ENCODE measurements at places on chromosomes 11 and 22.

DNA sequence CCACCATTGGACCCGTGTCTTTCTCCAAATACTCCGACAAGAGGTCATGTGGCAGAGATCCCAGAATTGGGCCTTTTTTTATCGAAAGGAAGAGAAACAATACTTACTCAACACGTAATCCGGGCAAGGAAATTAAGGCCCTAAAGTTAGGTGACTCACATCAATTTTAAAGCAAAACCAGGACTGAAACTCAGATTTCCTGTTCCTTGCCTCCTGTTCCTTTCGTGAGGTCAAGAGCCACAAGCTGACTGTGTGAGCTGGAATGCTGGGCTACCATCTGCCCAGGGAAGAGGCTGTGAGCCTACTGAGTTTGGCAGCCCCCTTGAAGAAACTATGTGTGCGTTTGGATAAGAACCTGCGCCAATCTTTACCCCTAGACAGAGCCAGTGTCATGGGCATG, 27.1 kb upstream of the MRGPRX2 start:
- DNase-seq: no peak

DNA sequence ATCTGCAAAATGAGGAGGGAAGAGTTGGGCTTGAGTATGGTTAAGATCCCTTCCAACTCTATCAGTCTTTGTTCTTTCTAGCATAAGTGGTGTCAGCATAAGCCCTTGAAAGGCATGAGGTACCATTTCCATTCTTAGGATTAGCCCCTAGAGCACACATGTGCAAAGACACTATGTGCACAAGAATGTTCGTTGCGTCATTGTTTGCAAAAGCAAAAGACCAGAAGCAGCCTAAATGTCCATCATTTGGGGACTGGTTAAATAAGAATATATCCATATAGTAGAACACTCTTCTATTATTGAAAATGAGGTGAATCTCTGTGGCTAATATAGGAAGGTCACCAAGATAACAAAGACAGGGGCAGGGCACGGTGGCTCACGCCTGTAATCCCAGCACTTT, 10.0 kb upstream of the KCTD14 start:
- DNase-seq: no peak

DNA sequence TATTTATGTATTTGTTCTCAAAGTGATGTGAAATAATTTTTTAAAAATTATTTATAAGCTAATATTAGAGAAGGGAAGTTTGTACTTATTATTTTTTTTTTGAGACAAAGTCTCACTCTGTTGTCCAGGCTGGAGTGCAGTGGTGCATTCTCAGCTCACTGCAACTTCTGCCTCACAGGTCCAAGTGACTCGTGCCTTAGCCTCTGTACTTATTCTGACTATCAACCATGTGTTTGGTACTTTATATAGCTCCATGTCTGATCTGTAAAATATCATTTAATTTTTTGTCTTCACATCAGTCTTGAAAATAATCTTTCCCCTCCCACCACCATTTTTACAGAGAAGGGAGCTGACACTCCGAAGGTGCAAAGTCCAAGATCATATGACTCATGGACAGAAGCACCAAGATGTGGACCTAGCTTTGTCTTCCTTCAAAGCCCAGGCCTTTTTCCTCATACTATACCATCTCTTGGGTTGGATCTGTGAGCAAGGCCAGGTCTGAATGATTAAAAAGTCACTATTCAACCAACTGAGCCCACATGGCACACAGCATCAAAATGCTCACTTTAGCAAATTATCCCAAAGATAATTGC, 32.4 kb upstream of the EED start:
- no peak for DNase-seq

- DNase-seq: peak; percentile 10
These were observed 42.4 kb downstream of the KCNJ4 start for GRCh38 chr22:38412435-38413084.

- no peak for DNase-seq
These were observed 941.7 kb downstream of the NTM start for GRCh38 chr11:132312161-132312560.

GRCh38 chr11:34745195-34745594, 124.3 kb downstream of the EHF start:
- DNase-seq: no peak

- peak; percentile 54 for DNase-seq
These were observed 31.2 kb downstream of the PDE2A start for GRCh38 chr11:72642884-72643522.
